Breast epithelium (tissue), 4 donors: ENCODE measurements at places on chromosomes 1 and 21. TPM values are rescaled to one million over a fixed set of nuclear protein-coding genes. Genes with fewer than 3 reads are reported as not detected.

DNA sequence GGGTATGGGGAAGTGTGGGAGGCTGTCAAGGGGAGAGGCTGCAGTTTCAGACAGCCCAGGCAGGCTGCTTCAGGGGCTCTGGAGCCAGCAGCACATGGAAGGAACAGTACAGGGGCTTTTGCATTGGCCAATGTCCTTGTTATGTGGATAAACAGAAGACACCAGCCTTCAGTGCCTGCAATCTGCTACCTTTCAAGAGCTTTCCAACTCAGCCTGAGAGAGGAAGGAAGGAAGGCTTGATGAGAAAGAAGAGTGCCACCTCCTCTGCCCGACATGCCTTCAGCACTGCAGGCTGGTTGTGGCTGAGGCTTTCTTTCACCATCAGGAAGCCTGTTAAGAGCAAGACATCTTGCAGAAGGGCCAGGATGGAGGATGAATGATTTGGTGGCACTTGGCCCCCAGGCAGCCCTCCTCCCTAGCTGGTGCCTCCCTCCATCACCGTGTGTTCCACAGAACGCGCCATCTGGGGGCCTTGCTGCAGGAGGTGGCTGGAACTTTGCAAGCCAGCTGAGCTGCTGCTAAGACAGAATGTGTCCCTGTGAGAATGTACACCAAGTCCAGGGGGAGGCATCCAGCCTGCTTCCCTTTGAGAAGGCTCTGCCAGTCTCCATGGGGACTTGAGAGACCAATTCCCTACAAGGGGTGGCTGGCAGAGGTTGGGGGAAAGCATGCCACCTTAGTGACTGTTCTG, 372.4 kb upstream of the PROX1 start:
- DNase-seq: no peak

- DNase-seq: no peak
These were observed 672 bp upstream of the PHLDA3 start for GRCh38 chr1:201469645-201470074.

- DNase-seq: no peak
These were observed 135.1 kb downstream of the CLIC6 start for GRCh38 chr21:34803782-34804370.

GRCh38 chr1:3504151-3504821, 49.8 kb downstream of the ARHGEF16 start:
- DNase-seq: no peak

- no peak for DNase-seq
These were observed 104.8 kb downstream of the PAX7 start for GRCh38 chr1:18735224-18735997.

DNA sequence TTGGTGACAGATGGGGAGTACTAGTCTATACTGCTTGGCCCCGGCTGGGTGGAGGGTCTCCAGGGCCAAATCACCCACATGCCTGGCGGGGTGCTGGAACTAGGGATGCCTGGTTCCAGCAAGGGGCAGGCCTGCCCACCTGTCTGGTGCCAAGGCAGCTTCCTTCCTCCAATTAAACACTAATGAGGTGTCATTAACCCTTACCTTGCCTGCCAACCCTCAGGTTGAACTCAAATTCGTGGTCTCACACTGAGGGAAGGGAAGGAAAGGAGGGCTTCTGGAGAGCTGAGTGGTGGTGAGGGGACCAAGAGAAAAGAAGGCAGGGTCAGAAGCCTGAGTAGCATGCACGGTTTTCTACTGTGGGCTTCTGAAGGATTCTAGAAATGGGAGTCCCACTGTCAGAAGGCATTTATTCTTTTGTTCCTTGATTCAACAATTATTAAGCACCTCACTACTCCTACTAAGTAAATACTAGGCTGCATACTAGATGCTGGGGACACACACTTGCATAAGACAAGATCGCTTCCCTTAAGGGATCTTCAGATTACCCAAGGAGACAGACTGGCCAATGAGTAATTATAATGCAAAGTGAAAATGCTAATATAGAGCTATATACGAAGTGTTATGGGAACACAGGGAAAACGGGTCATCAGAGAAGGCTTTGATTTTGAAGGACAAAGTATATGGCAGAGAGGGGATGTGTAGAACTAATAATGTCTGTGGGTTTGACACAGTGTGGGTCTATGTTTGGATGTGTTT, 5.9 kb upstream of the EFNA3 start:
- DNase-seq: no peak

GRCh38 chr1:5757187-5757805, 234.9 kb downstream of the NPHP4 start:
- DNase-seq: peak; percentile 36

- DNase-seq: no peak
These were observed 103.7 kb downstream of the BARHL2 start for GRCh38 chr1:90613371-90613770.

GRCh38 chr1:91764471-91765115, 121.4 kb downstream of the TGFBR3 start:
- DNase-seq: no peak

Gene FAM177B
- 2.3 TPM for total RNA-seq

Gene DNALI1
- total RNA-seq: 4.6 TPM

Gene GPR137B
- total RNA-seq: 29.6 TPM

Gene RHCE
- total RNA-seq: 0.66 TPM

GRCh38 chr1:227791425-227792143, 23.9 kb upstream of the PRSS38 start:
- no peak for DNase-seq

DNA sequence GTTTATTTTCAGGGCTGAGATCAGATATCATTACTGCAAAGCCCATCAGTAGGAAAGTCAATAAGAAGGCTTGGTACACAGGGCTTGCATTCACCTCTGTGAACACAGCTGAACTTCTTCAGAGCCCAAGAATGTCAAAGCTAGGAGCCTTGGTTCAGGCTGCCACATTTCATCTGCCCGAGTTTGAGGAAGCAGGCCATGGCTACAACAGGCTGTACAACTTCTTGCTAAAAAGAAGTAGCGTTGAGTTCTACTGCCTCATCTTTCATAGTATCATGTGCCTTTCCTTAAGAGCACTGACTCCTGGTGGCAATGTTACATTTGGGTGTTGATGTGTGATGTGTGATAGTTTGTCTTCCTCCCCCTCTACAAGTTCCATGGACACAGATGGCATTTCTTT, 10.1 kb downstream of the C1orf162 start:
- no peak for DNase-seq

DNA sequence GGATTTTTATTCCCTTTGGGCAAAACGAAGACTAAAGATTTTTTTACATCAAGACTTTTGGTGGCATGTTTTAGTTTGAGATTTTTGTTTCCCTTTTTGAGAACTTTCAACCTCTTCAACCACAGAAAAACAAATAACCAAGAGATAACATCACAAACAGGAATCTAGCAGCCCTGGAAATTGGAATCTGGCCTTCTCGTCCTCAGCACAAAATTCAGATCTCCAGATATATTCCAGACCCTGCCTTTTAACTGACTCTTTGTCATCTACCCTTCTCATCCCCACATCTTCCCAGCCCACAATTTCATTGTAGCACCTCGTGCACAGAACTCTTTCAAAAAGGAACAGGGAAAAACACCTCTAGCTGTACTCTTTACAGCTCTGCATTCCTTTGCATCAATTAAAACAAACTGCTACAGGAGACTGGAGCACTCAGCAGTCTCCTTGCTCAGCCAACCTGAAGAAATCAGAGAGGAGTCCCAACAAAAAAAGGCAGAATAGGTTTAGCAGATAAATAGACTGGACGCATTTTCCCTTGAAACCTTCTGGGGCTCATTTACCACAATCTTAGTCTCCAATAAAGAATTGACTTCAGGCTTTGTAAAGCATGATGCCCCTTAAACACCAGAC, 251.0 kb downstream of the TTLL7 start:
- DNase-seq: no peak

GRCh38 chr1:74609810-74610371, 63.7 kb downstream of the ERICH3 start:
- DNase-seq: no peak

Gene DIRAS3
- total RNA-seq: 14.4 TPM

Gene LENEP
- total RNA-seq: not detected
